ENCODE measurements at places on chromosomes 1 and 21.

- DNase-seq, result no peak
Measured at GRCh38 chr1:208895181-208895580, 651.0 kb upstream of the PLXNA2 start.

DNA sequence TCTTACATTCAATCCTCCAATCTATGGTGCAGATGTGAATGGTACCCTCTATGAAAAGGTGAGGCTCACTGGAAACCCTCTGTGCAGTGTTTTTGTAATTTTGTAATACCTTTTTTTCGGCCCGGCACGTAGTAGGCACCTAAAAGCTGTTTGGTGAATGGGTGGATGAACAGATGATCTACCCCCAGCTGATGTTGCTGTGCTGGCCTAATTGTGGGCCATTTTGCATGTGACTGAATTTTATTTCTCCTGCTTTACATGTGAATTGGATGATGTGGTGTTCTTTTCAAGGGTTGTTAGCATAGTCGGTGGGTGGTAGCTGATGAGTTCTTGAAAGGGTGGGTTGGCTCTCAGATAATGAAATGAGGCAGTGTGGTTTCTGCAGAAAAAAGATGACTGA is 10.4 kb downstream of the KDM4A start:
- no peak for DNase-seq

- DNase-seq, result no peak
Measured at GRCh38 chr1:231628207-231628876, 1.8 kb downstream of the DISC1 start.

- no peak for DNase-seq
Measured at GRCh38 chr1:64505232-64505943, 35.5 kb downstream of the CACHD1 start.

- DNase-seq, result no peak
Measured at GRCh38 chr1:15299179-15299578, 52.2 kb downstream of the FHAD1 start.

DNA sequence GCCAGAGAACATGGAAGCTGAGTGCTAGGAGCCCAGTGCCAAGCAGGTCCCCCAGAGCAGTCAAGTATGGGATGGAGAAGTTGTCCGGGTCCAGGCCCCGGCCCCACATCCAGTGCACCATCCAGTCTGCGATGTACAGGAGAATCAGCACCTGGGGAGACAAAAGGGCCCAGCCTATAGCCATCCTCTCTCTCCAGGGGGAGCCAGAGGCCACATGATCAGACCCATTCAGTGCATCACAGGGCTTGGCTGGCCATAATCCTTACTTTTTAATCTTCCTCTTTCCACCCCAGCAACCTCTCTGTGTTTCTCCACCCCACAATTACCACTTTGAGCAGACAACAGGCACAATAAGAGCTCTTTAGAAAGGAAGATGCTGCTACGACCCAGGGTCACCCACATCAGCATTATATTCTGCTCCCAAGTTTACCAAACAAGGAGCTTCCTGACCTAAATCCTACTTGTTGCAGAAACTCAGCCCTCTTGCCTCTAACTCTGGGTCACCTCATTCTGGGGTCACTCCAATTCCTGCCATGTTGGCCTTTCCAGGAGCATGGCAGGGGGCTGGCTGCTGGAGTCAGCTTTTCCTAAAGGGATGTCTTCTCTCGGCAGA is 16.4 kb upstream of the RAB29 start:
- DNase-seq, result no peak

GRCh38 chr1:240391660-240392260 is 220.2 kb downstream of the GREM2 start:
- no peak for DNase-seq

DNA sequence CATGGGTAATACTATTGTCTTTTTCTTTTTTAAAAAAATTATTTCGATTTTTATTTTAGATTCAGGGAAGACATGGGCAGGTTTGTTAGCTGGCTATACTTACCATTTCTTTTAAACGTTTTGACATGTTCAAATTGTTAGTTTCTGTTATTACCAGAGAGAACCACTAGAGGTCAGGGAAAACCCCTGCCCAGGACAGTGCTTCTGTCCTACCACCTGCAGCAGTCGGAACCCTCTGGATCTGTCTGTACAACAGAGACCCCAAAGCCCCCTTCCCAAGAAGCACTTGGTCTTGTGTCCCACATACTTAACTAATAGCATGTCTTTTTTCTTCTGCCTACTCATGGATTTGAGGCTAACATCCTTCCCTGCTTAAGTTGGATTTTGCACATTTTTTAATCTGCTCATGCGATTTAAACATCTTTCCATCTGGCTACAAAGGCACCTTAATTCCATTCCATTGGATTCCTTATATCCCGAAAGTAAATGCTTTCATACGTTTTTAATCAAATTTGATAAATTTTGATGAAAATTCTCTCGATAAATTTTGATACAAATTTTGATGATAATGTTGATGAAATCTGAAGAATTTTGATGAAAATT is 10.0 kb upstream of the C1orf115 start:
- no peak for DNase-seq

Measured in HFF-Myc (cell line).